ENCODE measurements at places on chromosomes 6 and 20. TPM values are rescaled to one million over a fixed set of nuclear protein-coding genes. Genes with fewer than 3 reads are reported as not detected.

The BPIFB4 gene
- not detected for total RNA-seq

DNA sequence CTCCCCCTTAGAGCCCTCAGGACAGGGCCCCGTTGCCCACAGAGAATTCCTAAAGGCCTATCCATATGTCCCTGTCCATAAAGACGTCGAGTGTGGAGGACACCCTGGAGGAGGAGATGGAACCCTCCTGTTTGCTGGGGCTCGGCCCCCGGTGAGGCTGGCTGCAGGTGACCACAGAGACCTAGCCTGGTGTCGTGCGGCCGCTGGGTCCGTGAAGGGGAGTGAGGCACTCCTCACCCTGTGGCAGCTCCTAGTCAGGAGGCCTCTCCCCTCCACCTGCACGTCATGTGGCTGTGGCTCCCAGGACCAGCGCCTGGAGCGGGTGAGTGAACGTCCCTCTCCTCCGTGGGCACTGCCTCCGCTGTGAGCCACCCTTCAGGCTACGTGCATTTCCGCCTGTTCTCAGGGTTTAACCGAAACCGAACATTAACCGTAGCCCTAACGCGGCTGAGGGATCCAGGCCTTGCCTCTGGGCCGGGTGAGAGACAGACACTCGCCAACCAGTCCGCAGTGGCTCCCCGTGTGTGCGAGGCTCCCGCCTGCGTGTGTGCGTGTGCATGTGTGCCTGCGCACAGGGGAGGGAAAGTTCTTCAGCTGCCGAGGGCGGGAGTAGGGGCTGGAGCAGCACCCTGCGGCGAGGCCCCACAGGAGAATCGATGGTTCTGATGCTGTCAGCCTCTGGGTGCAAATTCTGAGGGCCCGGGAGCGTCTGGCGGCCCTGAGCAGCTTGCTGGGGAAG, 5.9 kb upstream of the TCEA2 start:
- no peak for DNase-seq

The HLA-DRB1 gene
- total RNA-seq, result 32.4 TPM

The LY6G6C gene
- not detected for total RNA-seq

- DNase-seq, result no peak
Measured at GRCh38 chr6:41547799-41548097, 1.6 kb downstream of the FOXP4 start.

The TRERF1 gene
- 1.7 TPM for total RNA-seq

The GPR6 gene
- total RNA-seq, result not detected

DNA sequence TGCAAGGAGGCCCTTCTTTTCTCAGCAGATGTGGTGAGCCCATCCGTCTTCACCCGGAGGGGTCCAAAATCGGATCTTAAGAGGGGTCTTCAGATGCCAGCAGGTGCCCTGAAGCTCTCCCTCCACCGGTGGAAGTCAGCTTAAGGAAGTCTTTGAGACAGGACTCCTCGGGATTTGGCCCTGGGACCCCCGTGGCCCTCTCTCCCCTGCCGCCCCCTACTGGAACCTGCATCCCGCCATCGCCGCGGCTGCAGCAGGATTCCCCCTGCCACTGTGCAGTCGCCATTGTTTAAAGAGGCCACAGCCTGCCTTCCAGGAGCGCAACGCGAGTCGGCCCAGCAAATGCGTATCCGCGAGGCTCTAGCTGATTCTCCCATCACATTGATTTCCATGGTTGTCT, 292.5 kb upstream of the ZNF337 start:
- no peak for DNase-seq

The MAP7 gene
- 3.2 TPM for total RNA-seq

DNA sequence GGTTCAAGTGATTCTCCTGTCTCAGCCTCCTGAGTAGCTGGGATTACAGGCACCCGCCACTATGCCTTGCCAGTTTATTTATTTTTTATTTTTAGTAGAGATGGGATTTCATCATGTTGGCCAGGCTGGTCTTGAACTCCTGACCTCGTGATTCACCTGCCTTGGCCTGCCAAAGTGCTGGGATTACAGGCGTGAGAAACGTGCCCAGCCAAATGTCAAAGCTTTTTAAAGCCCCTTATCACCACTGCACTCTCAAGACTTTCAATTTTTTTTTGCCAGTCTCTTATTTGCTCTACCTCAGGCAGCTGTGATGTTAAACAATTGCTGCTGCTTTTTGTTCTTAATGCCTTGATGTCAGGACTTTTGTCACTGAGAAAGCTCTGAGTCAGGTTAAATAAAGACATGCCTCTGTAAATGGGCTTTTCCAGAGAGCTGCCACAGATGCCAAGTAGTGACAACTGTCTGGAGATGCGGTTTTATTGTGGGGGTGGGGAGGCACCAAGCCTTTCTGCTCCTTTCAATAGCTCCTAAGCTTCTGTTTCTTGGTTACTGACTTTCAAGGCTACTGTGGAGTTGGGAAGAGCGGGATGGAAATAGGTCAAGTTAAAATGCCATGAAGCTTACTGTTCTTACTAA, 29.2 kb downstream of the RSPH3 start:
- no peak for DNase-seq

- DNase-seq, result peak; percentile 79
Measured at GRCh38 chr6:33620158-33620855, 815 bp upstream of the ITPR3 start.

The PGC gene
- total RNA-seq, result not detected

The TSPO2 gene
- not detected for total RNA-seq

The MSH5 gene
- total RNA-seq, result 2.0 TPM

DNA sequence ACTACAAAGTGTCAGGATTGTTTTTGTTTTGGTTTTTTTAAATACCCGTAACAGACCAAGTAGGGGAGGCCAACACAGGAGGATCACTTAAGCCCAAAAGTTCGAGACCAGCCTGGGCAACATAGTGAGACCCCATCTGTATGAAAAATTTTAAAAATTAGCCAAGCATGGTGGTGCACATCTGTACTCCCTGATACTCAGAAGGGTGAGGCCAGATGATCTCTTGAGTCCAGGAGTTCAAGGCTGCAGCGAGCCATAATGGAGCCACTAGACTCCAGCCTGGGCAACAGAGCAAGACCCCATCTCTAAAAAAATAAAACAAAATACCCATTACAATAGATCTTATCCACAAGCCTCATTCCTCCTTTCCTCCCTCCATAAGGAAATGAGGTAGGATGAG, 28.7 kb upstream of the TM9SF4 start:
- no peak for DNase-seq

The VSTM2L gene
- 17.7 TPM for total RNA-seq

The NRSN2 gene
- 19.8 TPM for total RNA-seq

DNA sequence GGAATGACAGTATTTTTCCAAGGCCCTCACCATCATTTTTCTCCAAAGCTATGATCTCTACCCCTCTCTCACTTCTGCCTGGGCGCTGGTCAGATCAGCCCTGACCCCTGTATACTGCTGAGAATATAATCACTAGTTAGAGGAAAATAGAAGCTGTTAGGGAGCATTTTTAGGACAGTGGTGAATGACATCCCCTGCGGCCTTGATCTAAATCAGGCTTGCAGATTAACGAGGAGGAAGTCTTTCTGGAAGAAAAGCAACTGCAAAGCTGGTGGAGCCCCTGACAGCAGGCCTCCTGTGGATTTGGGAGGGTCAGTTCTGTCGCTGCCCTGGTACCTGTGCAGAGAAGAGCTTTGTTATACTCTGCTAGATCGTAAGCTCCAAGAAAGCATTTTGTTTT, 107.9 kb downstream of the RPP40 start:
- DNase-seq, result no peak

The SIRPA gene
- 20.9 TPM for total RNA-seq

The CLPSL2 gene
- not detected for total RNA-seq

DNA sequence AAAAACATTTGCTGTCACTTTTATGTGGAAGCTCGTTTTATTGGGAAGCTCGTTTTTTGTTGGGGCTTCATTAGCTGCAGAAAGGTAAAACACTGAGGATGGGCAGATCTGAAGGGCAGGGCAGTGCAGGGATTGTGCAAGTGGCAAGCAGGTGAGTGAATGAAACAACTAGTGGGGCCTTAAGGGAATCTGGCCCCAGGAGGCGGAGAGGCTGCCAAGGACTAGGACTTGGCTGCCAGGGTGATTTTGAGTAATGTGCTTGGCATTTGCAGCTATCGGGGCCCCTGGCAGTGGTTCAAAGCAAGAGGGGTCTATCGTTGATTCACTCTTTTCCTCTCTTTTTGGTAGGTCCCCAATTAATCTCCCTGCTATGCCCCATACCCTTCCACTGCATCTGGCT, 11.5 kb downstream of the IL22RA2 start:
- no peak for DNase-seq

DNA sequence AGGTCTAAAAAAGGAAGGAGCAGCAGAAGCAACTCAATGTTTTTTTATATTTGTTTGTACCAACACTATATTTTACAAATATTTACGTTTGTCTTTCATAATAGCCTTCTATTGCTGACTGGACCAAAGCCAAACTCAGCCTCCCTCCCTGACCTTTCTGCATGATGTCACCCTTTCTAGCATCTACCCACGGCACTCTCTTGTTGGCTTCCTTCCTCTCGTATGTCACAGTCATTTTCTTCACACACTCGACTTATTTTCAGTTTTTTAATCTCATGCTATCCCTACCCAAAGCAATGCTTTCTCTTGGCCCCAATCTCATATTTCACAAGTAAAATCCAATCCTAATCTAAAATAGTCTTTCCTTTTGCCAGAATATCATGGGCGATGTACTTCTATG, 16.3 kb upstream of the FAM8A1 start:
- no peak for DNase-seq

DNA sequence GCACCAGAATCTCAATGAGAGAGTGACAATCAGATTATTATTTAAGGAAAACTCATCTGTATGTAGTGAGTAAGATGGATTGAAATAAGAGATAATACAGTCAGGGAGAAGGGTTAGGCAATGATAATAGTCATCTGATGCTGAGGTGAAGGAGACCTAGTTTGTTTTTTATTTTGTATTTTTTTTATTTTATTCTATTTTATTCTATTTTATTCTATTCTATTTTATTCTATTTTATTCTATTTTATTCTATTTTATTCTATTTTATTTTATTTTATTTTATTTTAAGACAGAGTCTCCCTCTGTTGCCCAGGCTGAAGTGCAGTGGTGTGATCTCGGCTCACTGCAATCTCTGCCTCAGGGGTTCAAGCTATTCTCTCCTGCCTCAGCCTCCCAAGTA, 72.7 kb upstream of the RCAN2 start:
- DNase-seq, result no peak

The CASS4 gene
- total RNA-seq, result 0.41 TPM

DNA sequence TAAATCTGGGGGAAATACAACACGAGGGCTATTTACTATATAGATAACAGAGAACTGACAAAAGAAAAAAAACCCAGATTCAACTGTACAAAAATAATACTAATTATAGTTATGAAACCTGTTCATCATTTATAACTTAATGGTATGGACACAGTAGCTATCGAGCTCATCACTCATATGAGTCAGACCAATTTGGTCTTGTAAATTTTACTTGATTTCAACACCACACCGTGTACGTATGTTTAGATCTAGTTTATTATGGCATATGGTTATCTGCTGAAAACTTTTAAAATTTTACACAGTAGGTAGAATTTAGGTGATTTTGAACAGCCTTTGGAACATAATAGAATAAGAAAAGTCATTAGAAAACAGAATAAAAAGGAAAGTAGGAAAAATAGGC, 5.5 kb downstream of the MYLK4 start:
- no peak for DNase-seq

DNA sequence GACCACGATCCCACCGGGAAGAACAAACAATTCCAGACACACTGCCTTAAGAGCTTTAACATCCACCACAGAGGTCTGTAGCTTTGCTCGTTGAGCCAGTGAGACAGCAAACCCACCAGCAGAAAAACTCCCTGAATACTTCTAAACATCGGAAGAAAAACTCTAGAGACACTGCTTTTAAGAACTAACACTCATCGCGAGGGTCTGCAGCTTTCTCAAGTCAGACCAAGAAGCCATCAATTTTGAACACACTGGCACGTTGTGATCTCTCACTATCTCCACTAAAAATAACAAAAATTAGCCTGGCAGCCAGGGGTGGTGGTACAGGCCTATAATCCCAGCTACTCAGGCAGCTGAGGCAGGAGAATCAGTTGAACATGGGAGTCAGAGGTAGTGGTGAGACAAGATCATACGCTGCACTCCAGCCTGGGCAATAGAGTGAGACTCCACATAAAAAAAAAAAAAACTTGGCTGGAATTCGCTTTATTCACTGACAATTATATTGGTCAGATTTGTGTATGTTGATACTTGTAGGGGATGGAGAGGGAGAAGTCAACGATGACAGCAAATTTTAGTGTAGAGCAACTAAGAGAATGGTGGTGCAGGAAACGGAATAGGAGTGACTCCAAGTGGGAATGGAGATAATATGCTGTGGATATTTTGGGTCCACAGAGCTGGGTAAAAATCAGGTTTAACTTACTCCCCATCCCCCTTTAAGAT, 860 bp upstream of the TMEM14C start:
- no peak for DNase-seq

DNA sequence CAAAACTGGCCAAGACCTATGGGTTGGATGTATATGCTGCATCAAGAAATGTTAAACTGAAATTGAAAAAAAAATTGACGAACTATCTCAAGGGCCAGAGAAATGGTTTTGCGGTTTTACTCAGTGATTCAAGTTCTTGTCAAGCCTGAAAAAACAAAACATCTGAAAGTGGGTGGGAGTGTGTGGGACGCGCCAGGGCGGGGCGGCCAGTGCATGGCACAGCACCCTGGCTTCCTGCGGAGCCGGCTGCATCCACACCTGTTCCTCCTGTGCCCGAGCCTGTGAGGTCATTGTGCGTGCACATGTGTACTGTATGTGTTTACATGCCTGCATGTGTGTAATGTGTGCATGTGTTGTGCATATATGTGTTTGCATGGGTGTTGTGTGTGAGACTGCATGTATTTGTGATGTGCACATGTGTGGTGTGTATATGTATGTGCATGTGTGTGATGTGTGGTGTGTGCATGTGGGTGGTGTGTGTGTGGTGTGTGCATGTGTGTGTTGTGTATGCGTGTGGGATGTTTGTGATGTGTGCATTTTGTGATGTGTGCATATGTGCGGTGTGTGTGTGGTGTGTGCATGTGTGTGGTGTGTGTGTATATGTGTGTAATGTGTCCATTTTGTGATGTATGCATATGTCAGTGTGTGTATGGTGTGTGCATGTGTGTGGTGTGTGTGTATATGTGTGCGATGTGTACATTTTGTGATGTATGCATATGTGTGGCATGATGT, 59.8 kb downstream of the CDH4 start:
- no peak for DNase-seq

- no peak for DNase-seq
Measured at GRCh38 chr6:162264581-162264980, 463.0 kb downstream of the PRKN start.

- no peak for DNase-seq
Measured at GRCh38 chr6:120230008-120230407, 880.4 kb upstream of the MAN1A1 start.

Data from Right ventricle myocardium inferior (tissue), 1 donor.